ENCODE measurements at places on chromosomes 2 and 18.

DNA sequence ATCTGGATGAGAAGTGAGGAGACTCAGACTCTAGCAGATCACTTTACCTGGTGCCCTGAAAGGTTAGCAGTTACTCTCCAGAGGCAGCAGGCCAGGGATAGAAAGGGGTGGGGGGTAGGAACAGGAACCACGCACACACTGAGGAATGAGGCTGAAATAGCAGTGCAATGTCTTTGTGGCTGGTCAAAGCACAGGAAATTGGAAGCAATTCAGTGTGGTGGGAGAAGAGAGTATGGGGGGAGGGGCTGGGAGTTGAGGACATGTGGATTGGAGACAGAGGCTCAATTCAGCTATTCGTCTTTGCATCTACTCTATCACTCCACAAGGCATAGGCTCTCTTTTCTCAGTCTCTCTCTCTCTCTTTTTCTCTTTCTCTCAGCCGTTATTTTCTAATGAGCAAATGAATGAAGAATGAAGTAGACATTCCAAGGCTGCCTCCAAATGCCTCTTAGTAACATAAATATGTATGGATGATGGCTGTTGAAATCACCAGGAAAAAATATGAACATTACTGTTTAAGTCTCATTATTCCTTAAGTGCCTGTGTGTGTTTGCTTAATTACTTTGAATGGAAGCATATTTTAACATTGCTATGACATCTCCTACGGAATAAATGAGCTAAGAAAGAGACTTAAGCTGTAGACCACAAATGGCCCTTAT, 979.4 kb downstream of the TSN start:
- no peak for DNase-seq
- H3K27ac ChIP-seq: no peak overlapping the region
- no peaks in the 10 kb centered on the region for H3K27me3 ChIP-seq
- H3K4me3 ChIP-seq: no peak overlapping the region

DNA sequence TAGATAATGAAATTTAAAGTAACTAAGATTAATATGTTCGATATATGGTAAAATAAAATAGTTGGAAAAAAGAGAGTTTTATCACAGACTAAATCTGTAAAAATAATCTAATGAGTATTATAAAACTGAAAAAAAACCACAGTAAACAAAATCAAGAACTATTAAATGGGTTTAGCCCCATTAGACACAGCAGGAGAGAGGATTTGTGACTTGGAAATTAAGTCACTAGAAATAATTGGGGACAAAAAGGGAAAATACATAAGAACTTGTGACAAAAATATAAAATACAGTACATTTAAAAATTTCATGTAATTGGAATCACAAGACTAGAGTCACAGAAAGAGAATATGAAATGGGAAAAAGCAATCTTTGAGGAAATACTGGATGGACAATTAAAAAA, 1114.6 kb upstream of the KLHL29 start:
- no peak for DNase-seq
- H3K36me3 ChIP-seq: no peaks in the 10 kb centered on the region
- H3K4me3 ChIP-seq: no peak overlapping the region
- H3K27me3 ChIP-seq: no peaks in the 10 kb centered on the region
- no peak overlapping the region for H3K27ac ChIP-seq

GRCh38 chr18:58451115-58451971, 177.5 kb downstream of the ALPK2 start:
- no peaks in the 10 kb centered on the region for H3K4me1 ChIP-seq
- DNase-seq: no peak
- H3K27ac ChIP-seq: no peak overlapping the region
- H3K27me3 ChIP-seq: no peaks in the 10 kb centered on the region
- H3K4me3 ChIP-seq: no peak overlapping the region
- H3K36me3 ChIP-seq: no peaks in the 10 kb centered on the region

DNA sequence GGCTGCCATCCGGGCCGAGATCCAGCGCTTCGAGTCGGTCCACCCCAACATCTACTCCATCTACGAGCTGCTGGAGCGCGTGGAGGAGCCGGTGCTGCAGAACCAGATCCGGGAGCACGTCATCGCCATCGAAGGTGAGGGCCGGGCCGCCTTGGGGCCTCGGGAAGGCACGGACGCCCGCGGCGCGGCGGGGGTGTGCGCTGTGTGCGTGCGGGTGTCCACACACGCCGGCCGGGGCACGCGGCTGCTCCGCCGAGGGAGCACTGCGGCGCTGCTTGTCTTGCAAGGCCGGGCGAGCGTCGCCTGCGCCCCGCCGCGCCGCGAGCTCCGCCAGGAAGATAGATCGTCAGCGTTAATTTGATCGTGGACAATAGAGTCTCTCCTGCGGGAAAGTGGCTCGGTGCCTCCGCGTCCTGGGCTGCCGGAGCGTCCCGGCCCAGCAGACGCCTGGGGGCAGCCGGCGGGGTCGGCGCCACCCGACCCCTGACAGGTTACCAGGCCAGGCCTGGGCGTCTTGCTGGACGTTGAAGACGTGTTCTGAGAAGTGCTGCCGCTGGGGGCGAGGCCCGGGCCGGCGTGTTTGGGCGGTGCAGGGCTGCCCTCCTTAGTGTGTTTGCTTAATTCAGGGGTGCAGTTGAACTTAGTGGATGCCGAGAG, 1.0 kb downstream of the AGAP1 start:
- peaks cover 33% of the 10 kb centered on the region for H3K4me1 ChIP-seq
- peak overlapping the region; percentile 49 for H3K27ac ChIP-seq
- no peaks in the 10 kb centered on the region for H3K27me3 ChIP-seq

DNA sequence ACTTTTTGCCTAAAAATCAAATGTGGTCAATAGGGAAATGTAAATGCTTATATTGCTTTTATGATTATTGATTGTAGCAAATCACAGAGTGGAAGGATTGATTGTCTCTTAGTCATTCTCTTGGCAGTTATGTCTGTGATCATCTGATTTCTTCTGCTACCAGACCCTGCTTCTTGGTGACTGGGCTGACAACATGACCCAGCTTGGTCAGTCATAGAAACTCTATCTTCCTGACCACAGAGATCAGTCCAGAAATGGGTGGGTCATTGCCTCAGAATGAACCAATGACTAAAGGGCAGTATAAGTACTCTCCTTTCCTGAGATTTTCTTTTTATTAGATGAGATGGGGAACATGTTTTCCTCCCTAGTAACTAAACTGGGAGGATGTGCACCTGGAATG, 87.6 kb downstream of the MAIP1 start:
- H3K4me1 ChIP-seq: no peaks in the 10 kb centered on the region
- H3K27ac ChIP-seq: no peak overlapping the region
- H3K36me3 ChIP-seq: no peaks in the 10 kb centered on the region
- no peak for DNase-seq

GRCh38 chr2:26811791-26812694, 26.2 kb downstream of the CENPA start:
- DNase-seq: no peak
- no peak overlapping the region for H3K4me3 ChIP-seq
- H3K27me3 ChIP-seq: no peaks in the 10 kb centered on the region
- no peaks in the 10 kb centered on the region for H3K36me3 ChIP-seq
- H3K27ac ChIP-seq: no peak overlapping the region
